ENCODE measurements at places on chromosomes 1 and 21.
A peak's percentile ranks its signal among the peaks of the same experiment; 100 is the strongest.

DNA sequence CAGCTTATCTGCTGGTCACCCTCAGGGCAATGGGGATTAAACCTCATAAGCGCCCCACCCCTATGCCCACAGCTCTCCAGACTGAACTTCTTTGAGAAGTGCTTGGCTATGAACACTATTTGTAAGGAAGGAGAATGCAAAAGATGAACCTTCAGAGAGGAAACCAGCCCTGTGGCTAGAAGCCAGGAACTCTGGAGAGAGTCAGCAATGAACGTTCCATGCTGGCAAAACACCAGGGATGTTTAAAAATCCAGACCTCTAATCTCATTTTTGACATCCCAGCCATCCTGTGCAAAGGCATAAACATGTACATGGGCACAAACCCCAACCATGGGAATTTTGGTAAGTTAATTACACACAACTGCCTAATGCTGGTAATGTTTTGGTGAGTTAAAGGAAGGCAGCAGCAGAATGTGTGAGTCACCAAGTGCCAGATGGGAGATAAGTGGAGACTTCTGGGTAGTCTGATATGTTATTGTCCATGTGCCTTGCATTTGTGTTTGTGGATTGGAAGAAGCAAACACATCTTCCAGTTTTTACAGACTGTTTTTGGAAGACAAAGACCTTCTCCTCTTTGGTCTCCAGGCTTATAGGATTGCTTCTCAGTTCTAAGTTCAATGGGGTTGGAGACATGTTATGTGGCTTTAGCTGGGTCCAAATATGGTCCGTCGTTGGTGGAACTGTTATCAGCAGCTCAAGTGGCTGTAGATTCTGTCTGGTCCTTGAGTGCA, 174.1 kb upstream of the ETV3 start:
- no peak for DNase-seq
- peaks cover 41% of the 10 kb centered on the region for H3K27me3 ChIP-seq
- H3K4me1 ChIP-seq: no peaks in the 10 kb centered on the region
- no peaks in the 10 kb centered on the region for H3K36me3 ChIP-seq

DNA sequence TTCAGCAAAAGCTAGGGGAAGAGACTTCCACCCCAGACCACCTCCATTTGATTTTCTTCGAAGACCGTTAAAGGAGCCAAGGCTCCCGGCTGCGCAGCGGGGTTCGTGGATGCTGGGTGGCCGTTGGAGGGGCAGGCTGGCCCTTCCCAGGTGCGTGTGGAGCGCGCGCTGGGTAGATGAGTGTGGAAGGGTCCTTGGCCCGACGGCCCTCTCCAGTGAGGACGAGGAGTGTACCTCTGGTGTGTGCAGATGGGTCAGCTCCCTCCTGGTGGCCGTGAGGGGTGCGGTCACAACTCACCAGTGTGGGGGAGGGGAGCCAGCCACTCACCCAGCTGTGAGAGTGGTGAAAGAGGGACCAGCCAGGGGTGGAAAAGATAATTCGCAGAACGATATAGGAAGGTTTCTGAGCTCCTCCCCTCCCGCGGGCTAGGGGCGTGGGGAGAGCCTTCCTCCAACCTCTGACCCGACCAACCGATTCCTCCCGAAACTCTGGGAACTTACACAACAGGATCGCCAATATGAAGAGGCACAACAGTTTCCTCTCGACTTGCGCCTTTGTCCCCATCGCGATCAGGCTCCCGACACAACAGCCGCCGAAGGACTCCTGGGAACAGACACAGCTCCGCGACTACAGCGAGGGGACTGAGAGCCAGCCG, at the start of gene F11R:
TSS of gene F11R (minus strand) at position 644 of the 656 bp plus-strand sequence. CDS start at position 565, 79 bp downstream.
- DNase-seq: peak; percentile 40
- peaks cover 42% of the 10 kb centered on the region for H3K4me1 ChIP-seq

- DNase-seq: peak; percentile 51
- H3K27ac ChIP-seq: peak overlapping the region; percentile 91
- H3K27me3 ChIP-seq: no peaks in the 10 kb centered on the region
- H3K4me1 ChIP-seq: peaks cover 30% of the 10 kb centered on the region
- peak overlapping the region; percentile 92 for H3K4me3 ChIP-seq
These were observed 1.1 kb upstream of the TMEM167B start for GRCh38 chr1:109089242-109090015.

DNA sequence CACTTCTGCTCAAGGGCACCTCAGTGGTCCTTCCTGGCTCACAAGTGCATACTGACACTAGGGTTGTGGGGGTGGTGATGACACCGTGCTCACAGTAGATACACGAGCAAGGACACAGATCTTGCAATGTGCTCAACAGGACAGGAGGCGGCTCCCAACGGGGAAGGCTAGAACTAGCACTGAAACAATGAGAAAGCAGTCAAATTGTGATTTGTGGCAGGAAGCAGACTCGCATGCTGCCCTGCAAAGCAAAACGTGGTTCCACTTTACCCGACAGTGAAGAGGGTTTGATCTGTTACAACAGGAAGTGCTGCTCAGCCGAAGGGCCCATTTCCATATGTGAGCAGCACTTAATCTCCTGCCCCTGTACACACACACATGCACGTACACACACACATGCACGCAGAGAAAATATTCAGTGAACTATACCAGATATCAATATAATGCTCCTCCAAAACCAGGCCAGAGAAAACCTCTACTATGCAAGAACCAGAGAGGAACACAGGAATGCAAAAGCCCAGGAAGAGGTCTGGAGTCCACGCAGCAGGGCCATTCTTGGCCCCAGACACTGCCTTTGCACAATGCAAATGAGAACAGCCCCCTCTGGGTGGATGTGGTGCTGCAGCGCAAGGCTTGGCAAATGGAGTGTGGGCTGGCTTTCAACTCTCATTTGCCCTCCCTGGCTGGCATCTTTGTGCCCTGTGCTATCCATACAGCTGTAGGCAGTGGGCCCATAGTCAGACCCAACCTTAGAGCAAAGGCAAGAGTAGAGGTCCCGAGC, 47.1 kb downstream of the KANK4 start:
- no peak overlapping the region for H3K4me3 ChIP-seq
- DNase-seq: peak; percentile 32
- H3K27me3 ChIP-seq: no peaks in the 10 kb centered on the region
- H3K36me3 ChIP-seq: no peaks in the 10 kb centered on the region

GRCh38 chr1:8090241-8090702, 64.2 kb upstream of the ERRFI1 start:
- H3K36me3 ChIP-seq: no peaks in the 10 kb centered on the region
- no peak overlapping the region for H3K27ac ChIP-seq
- H3K4me1 ChIP-seq: peaks cover 35% of the 10 kb centered on the region

- no peak overlapping the region for H3K4me3 ChIP-seq
- no peak for DNase-seq
- H3K4me1 ChIP-seq: peaks cover 40% of the 10 kb centered on the region
These were observed 36.6 kb downstream of the NRIP1 start for GRCh38 chr21:15028186-15028585.

DNA sequence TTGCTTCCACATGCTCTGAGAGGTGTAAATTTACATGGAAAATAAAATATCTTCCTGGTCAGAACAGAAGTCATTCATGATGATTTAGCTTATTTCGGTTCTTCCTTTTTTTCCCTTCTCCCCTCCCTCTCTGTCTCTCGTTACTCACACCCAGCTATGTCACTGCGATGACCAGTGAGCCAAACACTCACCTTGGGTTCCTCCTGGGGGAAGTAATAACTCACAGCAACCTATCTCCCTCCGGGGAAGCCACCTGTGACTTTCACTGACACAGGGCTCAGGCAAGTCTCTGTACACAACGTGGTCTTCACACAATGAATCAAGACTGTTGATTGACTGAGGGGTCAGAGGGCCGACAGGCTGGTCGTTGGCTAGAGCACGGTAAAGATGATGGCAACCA, 135.3 kb upstream of the VANGL1 start:
- H3K27me3 ChIP-seq: peaks cover 9% of the 10 kb centered on the region
- no peaks in the 10 kb centered on the region for H3K36me3 ChIP-seq
- peaks cover 11% of the 10 kb centered on the region for H3K4me1 ChIP-seq
- H3K4me3 ChIP-seq: no peak overlapping the region

- peaks cover 66% of the 10 kb centered on the region for H3K4me1 ChIP-seq
- H3K27ac ChIP-seq: peak overlapping the region; percentile 98
- peaks cover 4% of the 10 kb centered on the region for H3K36me3 ChIP-seq
- H3K27me3 ChIP-seq: no peaks in the 10 kb centered on the region
These were observed 13.5 kb downstream of the ADAMTSL4 start for GRCh38 chr1:150562446-150563339.

- DNase-seq: peak; percentile 33
- H3K27me3 ChIP-seq: peaks cover 24% of the 10 kb centered on the region
- no peaks in the 10 kb centered on the region for H3K36me3 ChIP-seq
- peak overlapping the region; percentile 82 for H3K4me3 ChIP-seq
These were observed 776 bp downstream of the ITSN1 start for GRCh38 chr21:33642896-33643657.

- H3K36me3 ChIP-seq: peaks cover 73% of the 10 kb centered on the region
- H3K4me1 ChIP-seq: peaks cover 58% of the 10 kb centered on the region
- peak overlapping the region; percentile 95 for H3K27ac ChIP-seq
These were observed 2.8 kb downstream of the IFI16 start for GRCh38 chr1:159012495-159012894.

GRCh38 chr1:203702130-203702577, 62.8 kb upstream of the LAX1 start:
- H3K27me3 ChIP-seq: no peaks in the 10 kb centered on the region
- peak; percentile 74 for DNase-seq
- no peaks in the 10 kb centered on the region for H3K4me1 ChIP-seq
- peak overlapping the region; percentile 11 for H3K27ac ChIP-seq
- no peak overlapping the region for H3K4me3 ChIP-seq

DNA sequence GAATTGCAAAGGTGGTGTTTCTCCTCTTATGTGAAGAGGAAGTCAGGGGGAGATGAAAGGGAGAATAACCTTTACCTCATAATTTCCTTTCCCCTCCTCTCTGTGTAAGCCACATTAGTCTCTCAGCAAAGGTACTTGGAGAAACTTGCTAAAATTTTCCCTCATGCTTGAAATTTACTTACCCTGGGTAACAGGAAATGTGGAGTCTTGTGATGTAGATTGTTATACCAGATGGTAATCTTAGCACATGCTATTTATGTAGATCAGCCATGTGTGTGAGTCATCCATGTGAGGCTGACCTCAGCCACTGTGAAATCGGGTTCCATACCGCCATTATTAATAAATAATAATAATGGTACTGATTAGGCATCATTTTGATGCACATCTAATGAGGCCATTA, 128.4 kb downstream of the TGFB2 start:
- no peak overlapping the region for H3K4me3 ChIP-seq
- H3K4me1 ChIP-seq: peaks cover 25% of the 10 kb centered on the region
- DNase-seq: no peak
- H3K27ac ChIP-seq: peak overlapping the region; percentile 21
- no peaks in the 10 kb centered on the region for H3K36me3 ChIP-seq

GRCh38 chr1:111455642-111456031, 6.4 kb downstream of the ATP5PB start:
- peak overlapping the region; percentile 2 for H3K4me3 ChIP-seq
- no peak for DNase-seq
- H3K4me1 ChIP-seq: peaks cover 56% of the 10 kb centered on the region

DNA sequence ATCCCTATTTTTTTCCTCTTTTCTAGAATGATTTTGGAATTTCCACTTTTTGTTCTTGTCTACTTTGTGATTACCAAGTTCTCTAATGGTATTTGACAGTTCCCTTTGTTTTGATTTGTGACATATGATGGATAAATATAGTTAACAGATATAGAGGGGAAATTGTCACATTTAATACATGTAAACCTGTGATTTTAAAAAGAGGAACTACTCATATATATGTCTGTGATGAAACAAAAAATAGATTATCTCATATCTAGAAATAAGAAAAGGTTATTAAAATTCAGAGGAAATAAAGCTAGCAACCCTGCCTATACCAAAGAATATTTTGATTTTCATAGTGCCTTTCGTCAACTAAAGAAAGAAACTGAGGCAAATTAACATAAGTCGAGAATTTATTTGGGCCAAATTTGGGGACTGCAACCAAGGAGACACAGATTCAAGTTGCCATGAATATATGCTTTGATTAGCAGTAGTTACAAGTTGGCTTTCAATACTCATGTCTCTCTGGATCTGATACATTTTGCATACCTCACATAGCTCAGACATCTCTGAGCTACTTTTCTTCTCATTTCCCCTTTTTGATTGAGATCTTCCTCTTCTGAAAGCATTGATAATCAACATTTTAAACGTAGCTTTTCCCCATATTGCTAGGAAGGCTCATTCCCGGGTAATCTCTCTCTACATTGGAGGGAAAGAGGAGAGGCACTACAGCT, 15.6 kb upstream of the C21orf91 start:
- peaks cover 2% of the 10 kb centered on the region for H3K36me3 ChIP-seq
- no peak for DNase-seq
- no peak overlapping the region for H3K27ac ChIP-seq
- H3K27me3 ChIP-seq: no peaks in the 10 kb centered on the region

DNA sequence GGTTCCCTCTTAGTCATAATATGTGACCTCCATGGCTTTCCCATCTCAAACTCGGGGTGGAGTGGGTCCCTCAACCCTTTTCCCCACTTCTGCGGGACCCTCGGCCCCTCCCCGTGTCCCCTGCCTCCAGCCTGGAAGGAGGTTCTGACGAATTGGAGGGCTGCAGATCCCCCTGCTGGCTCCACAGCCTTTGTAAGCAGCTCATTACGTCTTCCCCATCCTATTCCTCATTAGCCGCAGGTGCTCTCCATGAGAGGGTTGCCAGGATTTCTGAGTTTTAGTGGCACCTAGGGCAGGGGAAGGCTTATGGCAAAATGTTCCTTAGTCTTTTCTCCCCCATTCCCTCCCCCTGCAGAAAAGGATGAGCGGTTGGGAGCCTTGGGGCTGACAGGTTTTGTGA, 8.3 kb downstream of the ACTL8 start:
- H3K4me1 ChIP-seq: no peaks in the 10 kb centered on the region
- no peak overlapping the region for H3K27ac ChIP-seq
- no peak overlapping the region for H3K4me3 ChIP-seq
- H3K36me3 ChIP-seq: peaks cover 3% of the 10 kb centered on the region

GRCh38 chr1:213858581-213858980, 129.2 kb upstream of the PROX1 start:
- no peak overlapping the region for H3K4me3 ChIP-seq
- H3K27me3 ChIP-seq: peaks cover 2% of the 10 kb centered on the region

GRCh38 chr1:48674641-48675040, 102.0 kb downstream of the BEND5 start:
- H3K4me3 ChIP-seq: no peak overlapping the region
- peaks cover 4% of the 10 kb centered on the region for H3K4me1 ChIP-seq
- H3K36me3 ChIP-seq: no peaks in the 10 kb centered on the region
- H3K27me3 ChIP-seq: peaks cover 10% of the 10 kb centered on the region
- H3K27ac ChIP-seq: no peak overlapping the region
- DNase-seq: no peak

GRCh38 chr1:202034149-202034682, 23.8 kb downstream of the ELF3 start:
- no peaks in the 10 kb centered on the region for H3K36me3 ChIP-seq
- no peak overlapping the region for H3K27ac ChIP-seq

DNA sequence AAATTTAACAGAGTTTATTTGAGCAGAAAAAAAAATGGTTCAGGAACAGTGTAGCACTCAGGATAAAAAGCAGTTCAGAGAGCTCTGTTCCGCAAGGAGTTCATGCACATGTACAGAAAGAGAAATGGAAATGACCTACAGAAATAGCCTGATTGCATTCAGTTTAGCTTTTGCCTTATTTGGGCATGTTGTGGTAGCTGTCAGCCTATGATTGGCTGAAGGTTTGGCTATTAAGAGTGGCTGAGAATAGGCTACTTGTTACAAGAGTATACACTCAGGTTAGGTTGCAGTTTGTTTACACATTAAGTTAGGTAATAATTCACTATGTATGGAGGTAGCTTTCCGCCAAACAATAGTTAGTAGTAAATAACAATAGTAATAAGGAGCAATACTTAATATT, 511.0 kb upstream of the TMPRSS15 start:
- H3K27ac ChIP-seq: no peak overlapping the region
- no peaks in the 10 kb centered on the region for H3K27me3 ChIP-seq
- H3K36me3 ChIP-seq: no peaks in the 10 kb centered on the region
- no peaks in the 10 kb centered on the region for H3K4me1 ChIP-seq
- no peak for DNase-seq

- no peaks in the 10 kb centered on the region for H3K36me3 ChIP-seq
- peaks cover 8% of the 10 kb centered on the region for H3K27me3 ChIP-seq
- no peak overlapping the region for H3K27ac ChIP-seq
- no peak for DNase-seq
- no peaks in the 10 kb centered on the region for H3K4me1 ChIP-seq
These were observed 106.6 kb downstream of the ACTL8 start for GRCh38 chr1:17861685-17862084.

Data from activated naive CD8-positive, alpha-beta T cell treated with anti-CD3 and anti-CD28 coated beads, Interleukin-2, amount 50 U/mL, for 24 hours (primary cell).